NCI-H2081 (cell line): ENCODE measurements at places on chromosomes 1 and 21.

- no peak for DNase-seq
These were observed 192.2 kb downstream of the TGFB2 start for GRCh38 chr1:218537122-218537913.

- DNase-seq, result no peak
These were observed 146.8 kb upstream of the NRIP1 start for GRCh38 chr21:15211491-15212133.

DNA sequence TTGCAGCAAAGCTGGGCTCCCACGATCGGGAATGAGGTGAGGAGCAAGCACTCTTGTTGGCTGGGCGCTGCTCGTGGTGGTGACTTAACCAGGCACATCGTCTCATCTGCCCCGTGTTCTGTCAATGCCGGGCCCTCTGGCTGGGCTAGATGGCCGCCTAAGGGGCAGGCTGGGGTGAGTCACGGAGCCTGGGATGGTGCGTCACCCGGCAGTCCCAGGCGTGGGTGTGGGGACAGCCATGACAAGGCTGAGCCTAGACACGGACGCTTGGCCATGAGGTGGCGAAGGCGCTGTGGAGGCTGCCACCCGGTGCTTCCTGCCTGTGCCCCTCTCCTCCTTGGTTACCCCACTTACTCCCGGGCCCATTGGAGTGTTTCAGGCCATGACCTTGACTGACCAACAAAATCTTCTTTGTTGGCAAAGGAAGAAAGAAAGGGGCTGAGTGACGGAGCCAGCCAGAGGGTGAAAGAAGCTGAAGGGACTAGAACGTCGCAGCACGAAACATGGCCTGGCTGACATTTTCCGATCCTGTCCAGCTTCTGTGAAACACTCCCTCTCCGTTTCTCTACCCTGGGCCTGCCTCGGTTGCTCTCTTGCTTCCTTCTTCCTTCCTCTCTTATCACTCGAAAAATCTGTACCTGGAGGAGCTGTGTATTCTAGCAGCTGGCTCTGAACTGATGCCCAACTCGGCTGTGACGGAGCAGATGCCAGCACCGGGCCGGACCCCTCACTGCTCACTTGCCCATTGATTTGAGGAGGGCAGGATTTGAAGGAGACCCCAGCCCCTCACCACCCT lies 596 bp downstream of the CD247 start:
- no peak for DNase-seq

GRCh38 chr1:37051346-37051745 lies 17.0 kb upstream of the GRIK3 start:
- DNase-seq, result no peak

GRCh38 chr1:98277118-98277517 lies 356.3 kb upstream of the DPYD start:
- DNase-seq, result no peak

DNA sequence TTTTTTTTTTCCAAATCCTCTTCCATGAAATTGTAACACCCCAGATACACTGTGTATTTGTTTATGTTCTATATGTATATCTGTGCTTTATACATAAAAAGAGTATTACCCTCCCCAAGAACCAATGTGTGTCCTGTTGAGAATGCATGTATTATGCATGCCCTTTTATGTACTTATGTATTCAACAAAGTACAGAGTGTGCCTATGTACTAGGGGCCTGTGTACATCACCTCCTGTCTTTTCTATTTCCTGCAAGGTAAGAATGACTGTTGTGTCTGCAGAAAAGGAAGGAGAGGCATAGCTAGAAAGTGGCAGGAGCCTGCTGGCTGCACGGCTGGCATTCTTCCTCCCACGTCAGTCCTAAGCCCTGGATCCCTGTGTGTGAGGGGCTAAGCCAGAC lies 7.0 kb downstream of the TMEM61 start:
- DNase-seq, result no peak

- peak; percentile 86 for DNase-seq
These were observed 203.0 kb downstream of the PLPP3 start for GRCh38 chr1:56376188-56376984.

GRCh38 chr1:20442920-20443625 lies 42.9 kb downstream of the CAMK2N1 start:
- DNase-seq, result no peak

DNA sequence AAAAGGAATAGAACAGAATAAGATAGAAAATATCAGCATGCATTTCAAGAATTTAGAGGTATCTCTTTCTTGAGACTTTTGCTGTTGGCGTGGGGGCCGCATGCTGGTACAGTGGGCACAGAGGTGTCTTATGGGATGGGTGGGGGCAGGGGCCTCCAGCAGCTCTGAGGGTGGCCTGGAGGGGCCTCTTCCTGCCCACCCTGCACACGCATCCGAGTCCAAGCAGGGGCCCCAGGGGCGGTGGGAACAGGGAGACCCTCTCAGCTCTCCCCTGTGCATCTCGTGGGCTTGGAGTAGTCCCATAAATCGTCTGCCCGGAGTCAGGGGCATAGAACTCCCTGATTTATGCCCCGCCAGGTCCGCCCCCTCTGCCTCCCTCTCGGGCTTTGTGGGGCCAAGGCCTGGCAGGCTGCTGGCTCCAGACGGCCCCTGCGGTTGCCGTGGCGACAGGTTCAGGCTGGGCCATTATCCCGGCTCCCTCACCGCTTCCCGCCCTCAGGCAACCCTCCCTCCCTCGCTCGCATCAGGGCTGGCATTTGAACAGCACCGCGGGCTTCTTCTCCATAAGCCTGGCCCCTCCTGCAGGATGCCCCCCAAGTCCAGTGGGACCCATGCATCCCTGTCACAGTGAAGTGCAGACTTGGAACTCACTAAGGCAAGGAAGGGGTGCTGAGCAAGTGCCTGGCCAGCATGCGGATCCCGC lies 133.2 kb upstream of the ZBTB40 start:
- DNase-seq, result peak; percentile 96

DNA sequence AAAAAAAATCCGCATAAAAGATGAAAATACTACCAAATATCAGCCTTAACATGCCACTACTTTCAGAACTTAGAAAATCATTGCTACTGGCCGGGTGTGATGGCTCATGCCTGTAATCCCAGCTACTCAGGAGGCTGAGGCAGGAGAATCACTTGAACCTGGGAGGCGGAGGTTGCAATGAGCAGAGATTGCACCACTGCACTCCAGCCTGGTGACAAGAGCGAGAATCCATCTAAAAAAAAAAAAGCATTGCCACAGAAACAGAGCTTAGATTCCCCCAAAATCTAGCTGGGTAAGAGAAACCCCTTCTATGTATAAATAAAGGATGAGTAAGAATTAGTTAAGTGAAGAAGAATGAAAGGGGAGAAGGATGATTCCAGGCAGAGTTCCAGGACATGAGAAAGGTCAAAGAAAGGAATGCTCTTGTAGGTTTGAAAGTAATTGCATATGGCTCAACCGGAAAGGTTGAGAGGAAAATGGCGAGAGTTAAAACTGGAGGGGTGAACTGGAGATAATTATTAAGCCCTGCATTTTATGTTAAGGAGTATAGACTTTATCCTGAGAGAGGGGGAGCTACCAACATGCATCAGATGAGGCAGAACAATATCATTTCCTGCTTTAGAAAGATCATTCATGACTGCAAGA lies 19.7 kb upstream of the NRDC start:
- no peak for DNase-seq

- no peak for DNase-seq
These were observed 55.7 kb downstream of the C21orf91 start for GRCh38 chr21:17763288-17764037.

GRCh38 chr1:154657556-154657955 lies 49.6 kb upstream of the ADAR start:
- no peak for DNase-seq

DNA sequence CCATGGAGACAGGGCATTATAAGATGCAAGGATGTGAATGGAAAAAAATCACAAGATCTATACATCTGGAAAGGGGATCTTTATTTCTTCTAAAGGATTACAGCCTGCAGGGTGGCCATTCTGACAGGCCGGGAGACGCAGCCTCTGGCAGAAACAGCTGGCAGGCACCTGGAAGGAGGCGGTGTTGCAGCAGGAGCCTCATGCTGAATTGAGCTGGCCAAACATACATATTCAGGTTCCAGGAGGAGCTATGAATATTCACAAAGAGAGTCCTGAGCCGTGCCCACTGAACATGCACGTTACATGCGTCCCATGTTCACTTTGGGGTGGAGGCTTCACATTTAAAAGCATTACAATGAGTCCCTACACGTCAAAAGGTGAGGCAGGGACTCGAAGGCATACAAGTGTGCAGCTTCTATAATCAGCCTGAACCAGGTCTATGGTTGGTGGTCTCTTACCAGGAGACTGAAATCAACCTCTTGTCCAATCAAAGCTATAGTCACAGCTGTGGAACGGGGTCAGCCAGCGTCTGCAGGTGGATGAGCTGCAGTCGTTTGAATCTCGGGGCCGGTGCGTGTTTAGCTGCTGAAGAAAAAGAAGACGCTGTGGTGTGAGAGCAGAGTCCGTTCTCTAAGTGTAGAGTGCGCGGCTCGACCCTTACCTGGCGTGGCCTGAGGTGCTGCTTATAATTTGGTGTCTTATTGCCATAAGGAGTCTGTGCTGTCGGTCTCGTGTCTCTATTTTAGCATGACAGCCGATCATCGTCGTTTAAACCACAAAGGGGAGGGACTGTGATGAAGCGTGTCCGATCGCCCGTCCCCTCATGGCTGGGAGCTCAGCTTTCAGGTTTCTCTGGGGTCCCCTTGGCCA lies 183.0 kb downstream of the ETS2 start:
- DNase-seq, result no peak

- no peak for DNase-seq
These were observed 16.1 kb downstream of the TIE1 start for GRCh38 chr1:43316738-43317520.

DNA sequence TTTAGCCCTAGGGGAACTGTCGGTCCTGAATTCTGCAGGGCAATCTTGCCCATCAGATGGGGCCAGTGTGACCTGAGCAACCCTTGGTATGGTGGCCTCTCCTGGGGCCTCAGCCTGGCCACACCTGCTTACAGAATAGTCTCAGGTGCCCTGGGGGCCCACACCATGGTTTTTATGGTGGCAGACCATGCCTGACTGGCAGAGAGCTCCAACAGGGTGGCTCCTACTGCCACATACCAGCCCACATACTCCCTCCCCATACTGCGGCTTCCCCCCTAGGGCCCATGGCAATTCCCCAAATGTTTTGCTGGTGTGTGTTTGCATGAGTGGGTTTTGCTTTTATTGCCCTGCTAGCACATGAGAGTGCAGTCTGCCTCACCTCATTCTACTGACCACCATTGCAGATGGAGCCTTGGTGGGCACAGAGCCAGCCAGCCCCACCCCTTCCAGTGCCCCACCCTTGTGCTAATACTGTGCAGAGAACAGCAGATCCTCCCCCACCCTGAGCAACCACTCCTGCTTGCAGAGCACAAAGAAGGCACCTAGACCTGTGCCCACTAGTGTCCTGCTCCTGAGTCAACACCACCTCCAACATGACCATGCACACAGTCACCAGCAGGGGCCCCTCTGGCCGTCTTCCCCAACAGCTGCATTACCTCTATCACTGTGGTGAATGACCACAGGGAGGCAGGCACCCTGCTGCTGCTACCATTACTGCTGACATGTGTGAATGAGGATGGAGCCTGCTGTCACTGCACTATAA lies 86.8 kb downstream of the GDAP2 start:
- DNase-seq, result no peak

- DNase-seq, result no peak
These were observed 27.7 kb downstream of the NENF start for GRCh38 chr1:212460376-212460775.

GRCh38 chr1:158059984-158060383 lies 66.5 kb downstream of the KIRREL1 start:
- no peak for DNase-seq

GRCh38 chr1:46343351-46343695 lies 2.7 kb downstream of the NSUN4 start:
- no peak for DNase-seq

GRCh38 chr1:40820911-40821693 lies 37.5 kb downstream of the KCNQ4 start:
- DNase-seq, result peak; percentile 28

- no peak for DNase-seq
These were observed 483.4 kb downstream of the PLPP3 start for GRCh38 chr1:56095696-56096665.

DNA sequence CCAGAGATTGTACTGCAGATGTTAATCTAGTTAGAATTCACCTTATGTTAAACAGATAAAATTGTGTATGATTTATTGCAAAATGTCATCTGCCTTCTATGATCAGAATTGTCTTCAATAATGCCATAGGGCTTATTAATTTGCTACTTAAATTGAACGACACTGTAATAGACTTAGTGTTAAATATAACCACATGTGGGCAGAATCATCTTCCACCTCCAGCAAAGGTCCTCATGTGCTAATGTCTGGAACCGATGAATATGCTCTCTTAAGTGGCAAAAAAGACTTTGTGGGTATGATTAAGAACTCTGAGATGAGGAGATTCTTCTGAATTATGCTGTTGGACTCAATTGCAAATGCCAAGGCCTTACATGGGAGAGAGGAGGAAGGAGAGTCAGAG lies 4.3 kb downstream of the OR2T11 start:
- no peak for DNase-seq

GRCh38 chr1:165253818-165254254 lies 102.7 kb downstream of the LMX1A start:
- DNase-seq, result no peak

DNA sequence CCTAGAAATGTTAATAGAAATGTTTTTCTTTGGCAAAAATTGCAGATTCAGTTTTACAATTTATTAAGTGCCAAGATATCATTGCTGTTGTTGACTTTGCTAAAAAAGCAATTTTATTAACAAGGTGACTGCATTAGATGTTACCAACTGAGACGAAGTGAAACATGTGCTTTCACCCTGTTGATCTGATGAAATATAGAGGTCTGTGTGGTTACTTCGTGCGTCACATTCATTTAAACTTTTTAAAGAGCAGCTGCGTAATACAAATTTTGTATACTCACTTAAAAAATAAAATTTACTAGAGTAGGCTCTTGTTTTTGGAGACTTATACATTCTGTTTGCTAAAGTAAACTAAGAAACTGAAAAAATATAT lies 465.7 kb downstream of the USP25 start:
- DNase-seq, result no peak

DNA sequence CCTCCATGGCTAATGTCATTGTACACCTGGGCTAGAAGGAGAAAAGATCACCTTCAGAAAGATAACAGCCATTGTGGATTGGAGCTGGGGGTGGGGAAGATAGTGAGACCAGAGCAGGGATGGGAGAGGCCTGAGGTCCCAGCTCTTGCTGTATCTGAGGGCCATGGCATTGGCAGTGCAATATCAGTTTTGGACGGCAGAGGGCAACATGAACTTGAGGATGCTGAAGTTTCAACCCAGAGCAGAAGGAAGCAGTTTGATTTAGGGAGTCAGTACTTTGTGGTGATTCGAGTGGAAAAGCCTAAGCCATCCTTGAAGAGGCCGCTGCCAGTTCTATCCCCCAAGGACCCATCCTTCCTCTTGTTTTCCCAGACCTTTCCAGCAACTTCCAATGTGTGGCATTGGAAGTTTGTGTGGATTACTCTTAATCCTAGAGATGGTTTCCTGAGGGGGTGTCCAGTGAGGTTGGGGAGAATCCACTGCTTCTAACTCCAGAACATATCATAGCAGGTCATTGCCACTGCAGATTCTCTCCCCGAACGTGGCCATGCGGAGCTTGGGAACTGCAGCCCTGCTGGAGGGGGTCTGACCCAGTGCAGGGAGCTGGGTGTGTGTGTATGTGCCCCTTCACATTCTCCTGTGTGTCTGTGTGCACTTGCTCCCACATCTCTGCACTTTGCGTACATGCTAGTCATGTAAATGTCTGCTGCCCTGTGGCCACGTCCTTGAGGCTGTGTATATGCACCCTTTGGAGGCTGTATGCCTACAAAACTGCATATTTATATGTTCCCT lies 24.1 kb downstream of the SLC26A9 start:
- DNase-seq, result peak; percentile 82

- DNase-seq, result no peak
These were observed 7.9 kb upstream of the GUCA2B start for GRCh38 chr1:42145389-42145716.
